ENCODE measurements at places on chromosomes 6 and 20.
A peak's percentile ranks its signal among the peaks of the same experiment; 100 is the strongest.

DNA sequence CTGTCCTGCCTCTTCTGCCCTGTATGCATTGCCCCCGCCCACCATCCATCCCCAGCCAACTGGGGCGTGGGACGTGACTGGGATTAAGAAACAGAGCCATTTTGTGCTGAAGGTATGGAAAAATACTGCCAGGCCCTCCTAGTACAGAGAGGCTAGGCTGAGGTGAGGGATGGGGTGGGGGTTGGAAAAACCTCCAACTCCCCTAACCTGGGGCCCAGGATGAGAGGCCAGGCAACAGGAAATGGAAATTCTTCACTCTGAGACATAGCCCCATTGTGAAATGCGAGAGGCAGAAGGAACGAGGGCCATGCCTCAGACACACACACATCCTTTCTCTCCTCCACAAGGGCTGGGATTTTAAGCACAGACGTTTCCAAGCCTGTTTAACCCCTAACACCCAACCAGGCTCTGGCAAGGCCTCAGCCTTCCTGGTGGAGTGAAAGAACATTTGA, 19.9 kb downstream of the KCNK5 start:
- DNase-seq: peak; percentile 31

GRCh38 chr6:98286620-98287019, 547.8 kb upstream of the POU3F2 start:
- DNase-seq: no peak

DNA sequence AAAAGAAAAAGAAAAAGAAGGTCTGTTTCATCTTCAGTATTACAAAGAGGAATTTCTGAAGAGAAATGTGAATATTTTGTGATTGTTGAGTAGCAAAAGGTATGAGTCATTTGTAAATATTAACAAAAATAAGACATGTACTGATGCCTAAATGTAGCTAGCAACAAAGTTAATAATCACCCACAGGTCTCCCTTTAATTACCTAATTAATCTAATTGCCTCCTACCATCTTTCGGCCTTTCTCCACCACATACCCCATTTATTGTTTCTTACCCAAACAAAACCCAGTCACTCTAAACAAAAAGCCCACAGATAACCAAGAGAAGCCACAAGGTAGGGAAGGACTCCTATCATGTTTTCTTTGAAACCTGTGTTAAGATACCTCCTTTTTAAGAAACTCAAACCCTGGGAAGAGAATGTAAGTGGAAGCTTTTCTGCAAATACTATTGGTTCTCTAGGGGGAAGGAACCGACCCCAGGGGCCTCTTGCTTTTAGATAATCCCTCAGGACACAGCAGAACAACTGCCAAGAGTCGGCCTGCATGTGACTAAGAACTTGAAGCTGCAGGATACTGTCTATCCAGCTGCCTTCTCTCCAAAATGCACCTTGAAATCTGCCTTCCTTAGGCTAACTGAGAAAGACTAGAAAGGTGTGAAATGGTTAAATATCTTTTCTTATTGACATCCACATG, 16.1 kb upstream of the STK38 start:
- DNase-seq: no peak

GRCh38 chr6:108806171-108806570, 42.1 kb upstream of the ARMC2 start:
- DNase-seq: no peak

DNA sequence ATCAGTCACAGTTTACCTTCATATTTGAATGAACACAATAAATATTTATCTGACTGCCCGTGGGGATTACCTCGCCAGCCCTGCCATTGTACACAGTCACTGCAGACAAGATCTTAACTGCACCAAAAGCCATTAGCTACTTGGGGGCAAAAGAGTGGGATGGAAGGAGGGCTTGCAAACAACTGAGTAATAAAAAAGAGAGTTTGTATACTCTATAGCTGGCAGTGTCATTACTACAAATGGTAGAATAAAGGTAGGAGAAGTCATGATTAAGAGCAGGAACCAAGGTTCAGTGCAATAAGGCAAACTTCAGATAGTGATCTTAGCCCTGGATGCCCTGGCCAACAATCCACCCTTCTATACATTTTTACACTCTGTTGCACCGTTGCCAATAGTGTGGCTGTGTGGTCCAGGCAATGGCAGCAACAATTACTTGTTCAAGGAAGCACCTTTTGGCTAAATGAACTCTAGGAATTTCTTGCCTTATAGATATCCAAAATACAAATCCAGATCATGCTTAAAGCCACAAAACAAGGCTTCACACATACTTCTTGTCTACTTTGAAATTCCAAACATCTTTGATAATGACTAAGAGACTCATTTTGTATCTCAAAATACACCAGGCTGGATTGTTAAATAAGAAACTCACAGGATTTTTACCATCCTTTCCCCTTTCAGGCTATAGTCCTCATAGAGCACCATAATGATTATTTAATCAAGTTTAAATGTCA, 955.4 kb upstream of the ADGRB3 start:
- no peak for DNase-seq

GRCh38 chr6:161257793-161258457, 15.9 kb downstream of the AGPAT4 start:
- no peak for DNase-seq

DNA sequence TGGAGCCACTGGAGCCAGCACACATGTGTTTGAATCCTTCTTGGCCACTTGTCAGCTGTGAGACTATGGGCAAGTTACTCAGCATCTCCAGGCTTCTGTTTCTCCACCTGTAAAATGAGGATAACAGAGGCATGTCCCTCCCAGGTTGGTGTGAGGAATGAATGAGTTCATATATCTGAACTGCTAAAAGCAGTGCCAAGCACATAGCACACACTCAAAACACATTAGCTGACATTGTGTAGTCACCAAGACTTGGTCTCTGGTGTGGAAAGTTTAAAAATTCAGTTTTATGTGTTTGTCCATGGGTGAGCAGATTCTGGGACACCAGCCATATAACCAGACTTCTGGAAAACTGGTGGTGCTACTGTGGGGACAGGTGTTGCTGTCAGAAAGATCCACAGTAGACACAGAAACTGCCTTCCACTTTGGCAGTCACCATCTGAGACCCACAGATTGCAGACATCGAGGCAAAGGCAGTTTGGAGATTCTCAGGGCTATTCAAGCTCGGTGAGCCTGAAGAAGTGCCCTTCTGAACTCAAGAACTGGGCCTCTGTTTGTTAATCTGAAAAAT, 115.8 kb downstream of the MRPL14 start:
- no peak for DNase-seq

- DNase-seq: no peak
Measured at GRCh38 chr6:149154261-149154821, 163.2 kb upstream of the TAB2 start.

- no peak for DNase-seq
Measured at GRCh38 chr6:100472674-100473073, 8.0 kb upstream of the SIM1 start.

- no peak for DNase-seq
Measured at GRCh38 chr6:137736911-137737310, 130.1 kb upstream of the TNFAIP3 start.

DNA sequence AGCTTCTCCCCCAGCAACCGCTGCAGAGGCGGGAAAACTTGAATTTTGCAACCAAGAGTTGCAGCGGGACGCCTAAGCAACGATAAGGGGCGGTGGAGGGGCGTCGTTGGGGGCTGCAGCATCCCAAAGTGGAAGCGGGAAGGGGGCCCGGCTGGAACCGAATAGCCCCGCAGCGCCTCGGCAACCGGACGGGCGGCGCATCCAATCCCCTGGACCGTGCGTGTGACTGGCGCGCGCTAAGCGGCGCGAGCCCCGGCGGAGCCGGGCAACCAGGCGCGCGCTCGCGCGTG, 670 bp upstream of the PARD6B start:
- no peak for DNase-seq

DNA sequence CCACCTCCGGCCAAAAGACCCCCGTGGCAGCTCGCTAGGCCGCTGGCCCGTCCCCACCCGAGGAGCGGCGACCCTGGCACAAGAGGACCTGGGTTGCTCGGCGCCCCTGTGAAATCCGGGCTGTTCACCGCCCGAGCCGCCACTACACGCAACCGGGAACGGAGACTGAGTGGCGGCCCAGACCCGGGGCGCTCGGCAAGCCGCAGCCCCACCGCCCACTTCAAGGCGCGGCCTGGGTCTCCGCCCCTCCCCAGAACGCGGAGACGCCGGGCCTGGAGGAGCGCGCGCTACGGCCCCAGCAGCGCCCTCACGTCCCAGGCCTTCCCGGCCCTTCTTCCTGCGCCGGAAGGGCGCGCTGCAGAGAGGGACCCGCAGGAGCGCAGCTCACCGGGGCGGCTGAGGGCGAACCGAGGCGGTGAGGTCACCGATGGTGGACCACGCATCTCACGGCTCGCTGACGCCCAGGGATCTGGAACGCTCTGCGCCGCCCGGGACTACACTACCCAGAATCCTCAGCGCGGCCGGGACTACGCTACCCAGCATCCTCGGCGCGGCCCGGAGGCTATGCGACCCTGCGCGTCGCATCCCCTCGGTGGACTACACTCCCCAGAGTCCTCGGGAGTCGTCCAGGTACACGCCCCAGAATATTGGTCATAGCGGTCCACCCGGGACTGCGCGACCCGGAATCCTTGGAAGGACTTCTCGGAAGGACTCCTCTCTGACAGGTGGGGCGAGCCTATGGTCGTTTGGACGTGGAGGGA, at the start of gene ZNF337:
Gene ZNF337 (minus strand): TSS at position 483 of the 761 bp plus-strand sequence. CDS start 10,436 bp downstream, outside the sequence.
- DNase-seq: peak; percentile 85

DNA sequence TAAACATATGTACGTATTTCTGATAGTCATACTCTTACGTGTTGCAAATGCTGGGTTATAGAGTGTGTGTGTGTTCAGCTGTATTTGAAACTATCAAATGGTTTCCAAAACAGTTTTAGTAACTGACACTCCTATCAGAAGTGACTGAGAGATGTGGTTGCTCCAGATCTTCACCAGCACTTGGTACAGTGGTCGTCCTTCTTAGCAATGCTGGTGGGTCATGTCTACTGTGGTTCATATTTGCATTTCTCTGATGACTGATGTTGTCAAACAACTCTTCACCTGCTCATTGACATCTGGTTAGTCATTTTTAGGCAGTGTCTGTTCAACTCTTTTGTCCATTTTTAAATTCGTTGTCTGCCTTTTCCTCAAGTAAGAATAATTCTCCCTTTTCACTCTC, 259.3 kb downstream of the KIF16B start:
- no peak for DNase-seq

GRCh38 chr20:4513720-4514119, 208.0 kb upstream of the PRND start:
- DNase-seq: no peak

GRCh38 chr6:90811596-90812226, 224.8 kb upstream of the MAP3K7 start:
- no peak for DNase-seq

DNA sequence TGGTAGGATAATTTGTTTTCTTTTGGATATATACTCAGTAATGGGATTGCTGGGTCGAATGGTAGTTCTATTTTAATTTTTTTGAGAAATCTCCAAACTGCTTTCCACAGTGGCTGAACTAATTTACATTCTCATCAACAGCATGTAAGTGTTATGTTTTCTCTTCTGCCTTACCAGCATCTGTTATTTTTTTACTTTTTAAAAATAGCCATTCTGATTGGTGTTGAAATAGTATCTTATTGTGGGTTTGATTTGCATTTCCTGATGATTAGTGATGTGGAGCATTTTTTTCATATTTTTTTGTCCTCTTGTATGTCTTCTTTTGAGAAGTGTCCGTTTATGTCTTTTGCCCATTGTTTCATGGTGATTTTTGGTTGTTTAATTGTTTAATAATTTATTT, 11.9 kb downstream of the HINT3 start:
- no peak for DNase-seq

- no peak for DNase-seq
Measured at GRCh38 chr20:53611449-53611894, 17.8 kb upstream of the ZNF217 start.

GRCh38 chr20:23002276-23002675, 32.8 kb upstream of the SSTR4 start:
- DNase-seq: no peak

DNA sequence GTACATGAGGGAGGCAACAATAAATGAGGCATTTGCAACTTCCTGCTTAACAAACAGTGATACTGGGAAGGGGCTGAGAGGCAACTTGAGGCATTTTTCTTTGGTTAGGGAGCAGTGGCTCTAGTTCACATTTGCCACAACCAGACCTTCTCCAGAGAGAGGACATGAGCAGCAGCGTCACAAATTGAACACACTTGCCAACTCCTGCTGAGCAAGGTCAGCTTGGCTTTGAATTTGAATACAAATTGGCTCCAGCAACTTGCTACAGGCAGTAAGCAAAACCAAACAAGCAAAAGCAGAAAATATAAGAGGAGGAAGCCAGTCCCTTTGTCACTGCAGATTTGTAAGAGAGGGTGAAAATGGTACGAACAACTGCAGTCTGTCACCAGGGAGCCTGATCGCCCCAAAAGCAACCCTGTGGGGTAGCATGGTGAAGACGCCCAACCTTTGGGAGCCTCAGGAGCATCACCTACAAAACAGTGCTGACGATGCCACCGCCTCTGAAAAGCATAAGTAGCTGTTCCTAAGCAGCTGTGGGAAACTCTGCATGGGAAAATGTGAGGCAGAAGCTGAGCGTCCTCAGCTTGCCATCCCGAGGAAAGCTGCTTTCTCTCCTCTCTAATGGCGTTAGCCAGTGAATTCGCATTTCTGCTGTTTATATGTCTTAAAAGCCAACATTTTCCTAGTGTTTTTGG, 378.7 kb downstream of the RNGTT start:
- DNase-seq: no peak

GRCh38 chr20:35731862-35732643, 10.0 kb downstream of the RBM39 start:
- no peak for DNase-seq

DNA sequence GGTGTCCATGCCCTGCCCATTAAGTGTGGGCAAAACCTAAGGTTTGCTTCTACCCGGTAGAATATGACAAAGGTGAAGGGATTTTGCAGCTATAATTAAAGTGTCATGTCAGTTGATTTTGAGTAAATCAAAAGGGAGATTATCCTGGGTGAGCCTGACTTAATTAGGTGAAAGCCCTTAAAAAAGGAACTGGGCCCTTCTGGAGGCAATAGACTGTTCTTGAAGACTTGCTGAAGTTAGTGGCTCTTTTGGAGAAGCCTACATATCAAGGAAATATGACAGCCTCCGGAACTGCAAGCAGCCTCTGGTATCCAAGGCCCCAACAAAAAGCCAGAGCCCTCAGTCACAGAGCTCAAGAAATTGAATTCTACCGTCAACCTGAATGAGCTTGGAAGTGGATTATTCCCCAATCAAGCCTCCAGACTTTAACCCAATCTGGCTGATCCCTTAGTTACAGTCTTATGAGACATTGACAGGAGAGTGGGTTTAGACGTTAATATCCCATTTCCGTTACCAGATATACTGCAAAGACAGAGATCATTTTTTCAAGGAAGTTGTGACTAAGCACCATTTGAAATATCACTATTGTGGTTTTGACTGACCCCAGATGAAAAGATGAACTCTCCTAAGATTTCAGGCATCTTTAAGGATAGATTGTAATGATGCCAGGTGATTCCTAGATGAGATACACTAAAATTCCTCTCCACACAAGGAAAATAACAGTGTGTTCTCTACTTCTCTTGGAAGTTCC, 303.4 kb downstream of the PLCB1 start:
- peak; percentile 57 for DNase-seq

GRCh38 chr20:13567663-13568062, 71.1 kb downstream of the TASP1 start:
- DNase-seq: no peak

All from AML-193 (cell line).